A549 treated with CORT108297 at 1 μM for 4 hours (cell line): ENCODE measurements at places on chromosomes 3 and 15. TPM values are rescaled to one million over a fixed set of nuclear protein-coding genes. Genes with fewer than 3 reads are reported as not detected.

The CHRFAM7A gene
- 4.5 to 7.5 TPM (median 7.2 TPM) in 5 replicates for total RNA-seq

The TIMP4 gene
- total RNA-seq: 10.1 to 13.8 TPM (median 12.3 TPM) in 5 replicates

The ITPKA gene
- total RNA-seq: 1.3 to 2.5 TPM (median 2.0 TPM) in 5 replicates

The CCDC54 gene
- not detected in 5 replicates for total RNA-seq

The DENND6A gene
- total RNA-seq: 5.5 to 6.7 TPM (median 6.6 TPM) in 5 replicates

The PRR20G gene
- 0.13 to 0.19 TPM (median 0.17 TPM) in 3 of 5 replicates, not detected in the others for total RNA-seq

The LAMB2 gene
- 80.0 to 111 TPM (median 107 TPM) in 5 replicates for total RNA-seq

The ACP3 gene
- total RNA-seq: 0.02 to 0.14 TPM in 2 of 5 replicates, not detected in the others

The CACNA1D gene
- total RNA-seq: 0.61 to 1.2 TPM (median 0.83 TPM) in 5 replicates

The EDC3 gene
- 17.9 to 20.7 TPM (median 18.9 TPM) in 5 replicates for total RNA-seq

The RASL12 gene
- 0.06 to 0.16 TPM (median 0.12 TPM) in 5 replicates for total RNA-seq

The CPEB1 gene
- total RNA-seq: 2.9 to 3.6 TPM (median 3.3 TPM) in 5 replicates
